Fibroblast of the aortic adventitia (primary cell): ENCODE measurements at places on chromosomes 11 and 22. TPM values are rescaled to one million over a fixed set of nuclear protein-coding genes. Genes with fewer than 3 reads are reported as not detected.

- DNase-seq, result no peak
These were observed 14.0 kb upstream of the CHKA start for GRCh38 chr11:68135161-68135560.

GRCh38 chr11:8709002-8709672 is 26.5 kb downstream of the RPL27A start:
- DNase-seq, result peak; percentile 99

Gene CFAP300
- total RNA-seq, result 4.1 and 12.7 TPM in 2 replicates

DNA sequence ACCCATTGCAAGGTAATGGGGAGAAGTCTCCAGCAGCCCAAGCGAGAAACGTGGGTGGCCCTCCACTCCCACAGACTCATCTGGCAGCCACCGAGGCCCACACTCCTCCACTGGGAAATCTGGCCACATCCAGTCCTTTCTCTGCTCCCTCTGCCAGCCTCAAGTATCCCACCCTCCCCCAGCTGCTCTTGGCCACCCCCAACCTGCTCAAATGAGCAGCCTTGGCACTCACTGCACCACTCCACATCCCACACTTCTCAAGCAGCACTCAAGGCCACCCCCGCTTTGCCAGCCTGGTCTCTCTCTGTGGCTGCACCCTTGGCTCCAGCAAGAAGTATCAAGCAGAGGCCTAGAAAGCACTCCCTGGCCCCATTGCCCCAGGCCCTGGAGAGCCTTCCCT is 28.2 kb downstream of the SLC22A12 start:
- no peak for DNase-seq

Gene EHF
- total RNA-seq, result 0.18 TPM in 1 of 2 replicates, not detected in the other

DNA sequence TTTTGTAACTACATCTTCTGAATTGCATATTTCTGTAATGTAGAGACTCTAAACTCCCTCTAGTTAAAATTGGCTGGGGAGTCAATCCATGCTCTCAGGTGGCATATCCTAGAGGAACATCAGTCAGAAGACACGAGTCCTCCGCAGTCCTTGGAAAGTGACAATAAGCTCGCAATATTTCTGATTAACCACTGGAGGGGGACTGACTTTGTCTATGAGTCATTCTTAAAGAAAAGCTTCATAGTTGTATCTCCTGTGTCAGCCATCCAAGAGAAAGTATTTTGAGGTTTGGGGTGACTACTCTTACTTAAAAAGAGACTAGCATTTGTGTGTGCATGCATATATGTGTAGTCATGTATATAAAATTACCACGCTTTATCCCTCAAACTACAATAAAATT is 60.2 kb downstream of the SLN start:
- DNase-seq, result no peak
